ENCODE measurements at places on chromosomes 11 and 22.

- DNase-seq, result no peak
These were observed 23.6 kb upstream of the UPB1 start for GRCh38 chr22:24471570-24471969.

GRCh38 chr22:44862281-44862680 is 109.9 kb downstream of the ARHGAP8 start:
- no peak for DNase-seq

- no peak for DNase-seq
These were observed 28.1 kb downstream of the DRD4 start for GRCh38 chr11:665062-665703.

DNA sequence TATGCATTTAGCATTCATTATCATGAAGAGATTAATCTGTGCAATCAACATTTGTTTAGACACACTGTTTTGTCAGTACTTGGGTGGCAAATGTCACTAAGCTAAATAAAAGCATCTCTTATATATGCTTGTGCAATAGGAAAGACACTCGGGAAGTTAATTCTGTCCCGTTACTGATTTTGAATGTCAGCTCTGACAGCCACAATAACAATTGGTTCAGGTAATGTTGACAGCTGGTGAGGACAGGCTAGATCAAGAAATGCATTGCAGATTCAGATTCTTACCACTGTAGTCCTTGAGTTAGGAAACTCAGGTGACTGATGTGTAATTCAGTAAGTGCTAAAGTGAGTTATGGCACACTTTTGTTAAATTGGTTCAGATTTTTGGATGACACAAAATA is 523.8 kb upstream of the FAT3 start:
- no peak for DNase-seq

GRCh38 chr11:6443269-6444003 is 2.6 kb upstream of the HPX start:
- DNase-seq, result peak; percentile 58

GRCh38 chr22:19658057-19658966 is 56.0 kb upstream of the SEPTIN5 start:
- DNase-seq, result no peak

DNA sequence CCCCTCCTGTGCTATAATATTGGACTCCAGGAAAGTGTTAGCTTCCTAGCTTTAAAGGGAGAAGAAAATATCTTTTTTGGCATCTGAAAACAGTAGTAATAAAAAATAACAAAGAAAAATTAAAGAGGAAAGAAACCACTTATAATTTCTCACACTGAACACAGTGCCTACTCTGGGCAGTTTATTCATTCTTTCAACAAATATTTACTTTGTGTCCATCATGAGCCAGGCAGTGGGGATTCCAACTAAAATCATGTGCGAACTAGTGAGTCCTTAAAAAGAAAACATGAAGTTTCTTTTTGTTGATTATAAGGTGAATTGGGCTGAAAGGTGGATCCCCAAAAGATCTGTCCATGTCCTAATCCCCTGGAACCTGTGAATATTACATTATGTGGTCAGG is 16.0 kb upstream of the ELF5 start:
- peak; percentile 22 for DNase-seq

DNA sequence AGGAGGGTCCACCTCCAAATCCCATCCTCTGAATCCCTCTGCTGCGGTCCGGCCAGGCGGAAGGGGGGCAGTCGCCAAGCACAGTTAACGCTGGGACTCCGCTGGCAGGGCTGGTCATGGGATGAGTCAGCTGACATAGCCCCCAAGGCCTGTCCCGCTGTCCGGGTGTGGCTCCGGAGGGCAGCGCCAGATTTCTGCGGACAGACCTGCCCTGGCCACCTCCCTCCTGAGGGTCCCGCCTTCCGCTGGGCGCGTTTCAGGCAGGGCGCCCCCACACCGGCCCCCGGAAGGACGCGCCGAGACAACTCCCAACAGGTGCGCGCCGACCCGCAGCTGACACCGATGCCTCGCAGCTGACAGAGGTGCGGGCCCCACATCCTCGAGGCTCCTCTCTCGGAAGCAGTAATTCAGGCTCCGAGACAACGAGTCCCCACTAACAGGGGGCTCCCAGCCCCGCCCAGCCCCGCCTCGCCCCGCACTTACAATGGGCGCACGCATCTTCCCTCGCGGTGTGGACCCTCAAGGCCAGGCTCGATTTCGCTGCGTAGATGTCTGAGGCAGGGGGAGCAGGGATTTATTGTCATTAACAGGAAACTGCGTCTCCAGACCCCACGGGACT is 607 bp downstream of the PLAAT3 start:
- peak; percentile 34 for DNase-seq

DNA sequence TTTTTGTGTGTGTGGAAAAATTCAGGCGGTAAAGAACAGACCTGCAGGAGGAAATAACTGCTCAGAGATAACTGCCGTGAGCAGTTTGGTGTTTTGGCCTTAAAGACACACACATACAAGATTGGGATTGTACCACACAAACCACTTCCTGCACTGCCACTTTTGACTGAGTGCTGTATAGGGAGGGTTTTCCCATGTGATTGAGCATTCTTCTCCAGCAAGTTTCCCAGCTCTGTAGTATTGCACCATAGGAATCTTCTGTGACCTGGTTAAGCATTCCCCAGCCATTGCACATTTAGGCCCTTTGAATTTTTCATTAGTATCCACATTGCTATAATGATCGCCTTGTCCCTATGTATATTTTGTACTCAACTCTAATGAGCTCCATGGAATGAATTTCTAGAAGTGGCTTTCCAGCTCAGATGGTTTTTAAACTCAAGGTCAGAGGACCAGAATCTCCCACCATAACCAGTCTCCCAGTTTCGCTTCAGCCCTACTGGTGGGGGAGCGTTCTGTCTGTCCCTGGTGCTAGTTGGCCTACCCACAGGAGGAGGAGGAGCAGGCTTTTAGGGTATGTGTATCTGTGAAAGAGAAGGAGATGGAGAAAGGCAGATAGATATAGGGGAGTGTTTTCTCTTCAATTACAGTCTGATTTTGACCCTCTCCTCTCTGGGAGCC is 9.3 kb downstream of the CD82 start:
- peak; percentile 57 for DNase-seq

DNA sequence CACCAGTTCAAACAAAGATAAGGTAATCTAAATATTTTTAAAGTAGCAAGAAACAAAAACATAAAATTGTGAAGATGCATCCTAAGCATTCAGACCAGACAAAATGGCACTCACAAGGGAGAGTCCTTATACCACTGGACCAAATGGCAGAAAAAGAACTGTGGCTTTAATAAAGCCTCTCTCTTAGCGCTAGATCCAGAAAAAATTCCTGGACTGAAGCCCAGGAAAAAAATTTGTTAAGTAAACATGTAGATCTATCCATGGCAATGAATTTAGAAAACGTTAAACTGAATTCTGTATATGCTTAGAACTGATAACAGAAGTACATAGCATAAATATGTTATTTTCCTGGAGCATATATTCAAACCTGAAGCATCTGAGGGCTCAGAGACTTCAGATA is 11.8 kb upstream of the CD59 start:
- DNase-seq, result no peak

GRCh38 chr11:117862753-117863152 is 13.7 kb downstream of the FXYD6 start:
- DNase-seq, result no peak
